ENCODE measurements at places on chromosomes 1 and 21. TPM values are rescaled to one million over a fixed set of nuclear protein-coding genes. Genes with fewer than 3 reads are reported as not detected.

UBE4B gene
- polyA plus RNA-seq = 6.3 TPM

TCHH gene
- not detected for polyA plus RNA-seq

ERICH3 gene
- polyA plus RNA-seq = not detected

DNA sequence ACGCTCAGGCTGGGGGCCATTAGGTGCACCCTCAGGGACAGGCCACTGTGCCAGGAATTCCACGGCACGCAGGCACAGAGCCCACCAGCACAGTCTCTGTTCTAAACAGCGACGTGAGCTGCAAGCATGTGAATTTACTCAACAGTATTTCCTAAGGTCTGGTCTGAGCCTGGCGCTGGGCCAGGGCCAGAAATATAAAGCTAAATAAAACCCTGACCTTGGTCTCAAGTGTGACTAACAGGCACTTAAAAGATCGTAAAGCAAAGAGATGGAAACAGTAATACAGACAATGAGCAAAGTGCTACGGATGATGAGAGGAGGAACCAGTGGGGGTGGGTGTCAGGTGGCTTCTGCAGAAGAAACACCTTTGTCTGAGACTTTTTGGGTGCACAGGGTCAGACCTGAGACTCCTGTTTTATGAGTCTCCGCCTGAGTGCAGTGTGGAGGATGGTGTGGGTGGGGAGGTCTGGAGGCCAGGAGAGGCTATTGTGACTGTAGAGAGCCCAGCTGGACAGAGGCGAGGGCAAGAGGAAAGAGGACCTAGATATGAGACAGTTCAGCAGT, 53.4 kb upstream of the EDN2 start:
- H3K27me3 ChIP-seq = no peaks in the 10 kb centered on the region
- peaks cover 70% of the 10 kb centered on the region for H3K4me1 ChIP-seq
- peak overlapping the region; percentile 64 for H3K27ac ChIP-seq
- no peaks in the 10 kb centered on the region for H3K36me3 ChIP-seq
- peak overlapping the region; percentile 85 for H3K4me3 ChIP-seq
- DNase-seq = no peak

DNA sequence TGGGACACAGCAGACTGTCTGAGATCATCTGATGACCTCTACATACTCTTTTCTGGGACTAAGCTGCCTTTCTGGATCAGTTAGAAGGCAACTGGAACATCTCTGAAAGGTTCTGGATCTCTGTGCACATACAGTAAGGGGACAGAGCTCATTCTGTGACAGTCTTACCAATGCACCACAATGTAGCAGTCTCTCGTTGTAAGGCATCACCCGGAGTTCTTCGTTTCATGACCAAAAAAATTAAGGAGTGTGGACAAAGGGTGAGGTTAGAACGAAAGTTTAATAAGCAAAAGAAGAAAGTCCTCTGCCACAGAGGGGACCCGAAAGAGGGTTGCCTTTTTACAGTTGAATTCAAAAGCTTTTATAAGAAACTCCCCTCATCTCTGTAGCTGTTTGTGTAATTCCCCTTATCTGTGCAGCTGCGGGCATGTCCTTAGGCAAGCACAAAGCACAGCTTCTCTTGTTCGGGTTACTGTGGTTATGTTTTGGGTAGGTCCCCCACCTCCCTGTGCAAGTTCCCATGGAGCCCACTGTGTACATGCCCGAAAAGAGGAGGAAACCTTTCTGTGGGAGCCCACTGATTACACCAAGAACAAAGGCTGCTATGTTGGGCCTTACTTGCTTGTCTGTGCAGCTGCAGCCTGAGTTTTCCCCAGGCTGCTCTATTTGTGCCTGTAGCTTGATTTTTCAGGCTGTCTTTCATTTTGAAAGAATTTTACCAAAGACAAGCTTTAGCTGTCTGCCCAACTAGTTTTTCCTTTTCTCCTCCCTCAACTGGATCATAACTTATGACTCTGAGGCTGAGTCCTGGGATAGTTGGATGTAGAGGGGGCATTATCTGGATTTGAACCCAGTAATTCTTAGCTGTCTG, 53.1 kb upstream of the CACNA1E start:
- no peaks in the 10 kb centered on the region for H3K36me3 ChIP-seq
- DNase-seq = no peak
- H3K4me1 ChIP-seq = peaks cover 8% of the 10 kb centered on the region
- H3K27ac ChIP-seq = no peak overlapping the region
- H3K4me3 ChIP-seq = no peak overlapping the region

DNA sequence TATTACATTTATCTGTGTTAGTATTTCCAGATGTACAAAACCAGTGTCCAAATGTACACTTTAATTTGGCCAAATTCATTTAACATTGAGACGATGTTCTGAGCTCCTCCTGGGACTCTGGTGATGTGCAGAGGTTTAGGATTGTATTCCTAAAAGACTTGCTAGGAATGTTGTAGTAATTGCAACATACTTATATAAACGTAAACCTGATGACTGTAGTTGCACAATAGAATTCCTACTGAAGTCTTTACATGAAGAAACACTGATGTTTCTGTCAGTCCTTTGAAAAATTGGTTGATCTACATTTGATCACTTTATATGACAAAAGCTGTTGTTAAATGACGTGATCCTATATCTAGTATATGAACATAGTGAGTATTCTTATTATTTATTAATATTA, 5.1 kb upstream of the OR14C36 start:
- no peak overlapping the region for H3K4me3 ChIP-seq
- peaks cover under 1% of the 10 kb centered on the region for H3K27me3 ChIP-seq
- DNase-seq = no peak
- no peaks in the 10 kb centered on the region for H3K4me1 ChIP-seq

RXRG gene
- polyA plus RNA-seq = not detected

GRCh38 chr1:9129266-9130041, 552 bp upstream of the GPR157 start:
- H3K36me3 ChIP-seq = no peaks in the 10 kb centered on the region
- H3K27ac ChIP-seq = peak overlapping the region; percentile 92
- H3K4me1 ChIP-seq = peaks cover 31% of the 10 kb centered on the region
- peak overlapping the region; percentile 86 for H3K4me3 ChIP-seq

DNA sequence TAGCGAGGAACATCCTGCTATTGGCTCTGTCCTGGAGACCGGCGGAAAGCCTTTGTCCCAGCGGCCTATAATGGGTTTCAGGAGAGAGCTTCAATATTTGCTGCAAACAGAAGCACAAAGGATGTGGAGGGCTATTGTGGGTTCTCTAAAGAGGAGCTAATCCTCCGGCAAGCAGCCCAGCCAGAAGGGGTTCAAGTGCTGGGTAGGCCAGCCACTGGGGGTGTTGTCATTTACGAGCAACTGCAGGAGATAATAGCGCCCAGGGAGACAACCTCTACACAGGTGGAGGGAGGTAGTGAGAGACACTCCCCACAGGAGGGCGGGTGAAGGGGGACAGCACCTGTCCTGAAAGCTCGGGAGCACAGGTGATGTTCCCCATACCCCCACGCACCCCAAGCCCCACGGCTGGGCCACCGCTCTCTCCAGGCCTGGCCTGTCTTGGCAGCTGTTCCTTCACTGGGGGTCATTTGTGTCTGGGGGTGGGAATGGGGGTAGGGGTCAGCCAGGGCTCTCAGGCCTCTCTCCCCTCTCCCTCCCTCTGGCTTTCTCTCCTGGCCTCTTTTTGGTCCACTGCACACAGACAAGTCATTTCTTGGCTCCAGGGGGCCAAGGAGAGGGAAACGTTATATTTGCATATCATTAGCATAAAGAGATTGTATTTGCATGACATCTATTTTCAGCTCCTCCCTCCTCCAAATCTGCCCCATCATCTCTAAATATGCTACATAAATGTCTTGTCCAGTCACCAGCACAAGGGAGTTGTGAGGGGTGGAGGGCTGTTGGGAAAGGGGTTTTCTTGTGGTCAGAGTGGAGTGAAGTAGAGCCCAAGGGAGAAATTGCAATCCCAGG, 22.0 kb upstream of the SLC26A9 start:
- no peaks in the 10 kb centered on the region for H3K4me1 ChIP-seq
- no peaks in the 10 kb centered on the region for H3K36me3 ChIP-seq

TMEM200B gene
- polyA plus RNA-seq = not detected

IFI44L gene
- polyA plus RNA-seq = 5.7 TPM

- peaks cover 19% of the 10 kb centered on the region for H3K27me3 ChIP-seq
- H3K27ac ChIP-seq = no peak overlapping the region
- H3K4me3 ChIP-seq = no peak overlapping the region
- DNase-seq = no peak
- peaks cover 3% of the 10 kb centered on the region for H3K4me1 ChIP-seq
Measured at GRCh38 chr21:35615325-35615724, 445.0 kb downstream of the SETD4 start.

DNA sequence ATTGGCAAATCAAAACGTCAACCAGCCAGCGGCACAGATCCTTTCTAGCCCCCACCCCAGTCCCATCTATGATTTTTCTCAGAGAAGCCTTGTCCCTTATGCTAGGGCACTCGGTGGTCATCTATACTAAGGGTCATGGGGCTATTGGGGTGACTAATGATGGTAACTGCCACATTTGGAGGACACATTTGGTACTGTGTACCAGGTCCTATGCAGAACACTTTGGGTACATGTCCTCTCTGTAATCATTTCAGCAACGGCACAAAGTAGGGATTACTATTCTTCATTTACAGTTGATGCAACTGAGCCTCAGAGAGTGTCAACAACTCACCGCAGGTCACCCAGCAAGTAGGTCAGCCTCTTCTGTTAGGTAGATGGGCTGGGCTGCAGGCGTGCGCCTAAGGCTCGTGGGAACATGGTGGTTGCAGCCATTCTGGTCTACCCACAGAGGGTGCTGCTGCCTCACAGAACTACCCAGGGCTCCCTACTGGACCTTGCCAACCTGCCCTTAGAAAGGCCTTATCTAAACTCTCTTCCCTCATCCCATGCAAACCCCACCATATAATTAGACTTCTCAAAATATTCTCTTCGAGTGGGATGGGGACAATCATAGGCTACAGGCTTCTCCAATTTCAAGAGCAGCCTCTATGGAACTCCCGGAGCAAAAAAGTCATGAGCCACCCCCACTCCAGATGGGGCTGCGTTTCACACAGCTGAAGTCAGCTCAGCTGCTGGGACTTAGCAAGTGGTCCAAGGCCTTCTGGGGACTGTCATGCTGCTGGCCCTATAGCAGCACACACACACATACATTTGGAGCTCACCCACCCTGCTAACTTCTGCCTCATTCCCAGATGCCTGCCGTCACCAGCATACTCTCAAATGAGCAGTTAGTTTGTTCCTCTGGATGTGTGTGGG, 5.8 kb upstream of the SDHB start:
- no peaks in the 10 kb centered on the region for H3K36me3 ChIP-seq
- H3K4me1 ChIP-seq = peaks cover 6% of the 10 kb centered on the region
- DNase-seq = peak; percentile 13
- H3K4me3 ChIP-seq = peak overlapping the region; percentile 13

Measured in naive B cell (primary cell).